DMS79 (cell line): ENCODE measurements at places on chromosomes 7 and 10.

- no peak for DNase-seq
Observed at GRCh38 chr7:77498659-77499379, 38.3 kb upstream of the PTPN12 start.

GRCh38 chr7:98300595-98301372, 19.3 kb downstream of the BRI3 start:
- no peak for DNase-seq

DNA sequence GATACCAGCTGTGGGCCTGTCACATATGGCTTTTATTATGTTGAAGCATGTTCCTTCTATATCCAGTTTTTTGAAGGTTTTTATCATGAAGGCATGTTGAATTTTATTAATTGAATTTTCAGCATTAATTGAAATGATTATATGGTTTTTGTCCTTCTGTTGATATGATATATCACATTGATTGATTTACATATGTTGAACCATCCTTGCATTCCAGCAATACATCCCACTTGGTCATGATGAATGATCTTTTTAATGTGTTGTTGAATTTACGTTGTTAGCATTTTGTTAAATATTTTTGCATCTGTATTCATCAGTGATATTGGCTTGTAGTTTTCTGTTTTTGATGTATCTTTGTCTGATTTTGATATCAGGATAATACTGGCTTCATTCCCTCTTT, 21.2 kb downstream of the PRSS37 start:
- no peak for DNase-seq

GRCh38 chr7:452791-453455, 66.7 kb downstream of the PDGFA start:
- no peak for DNase-seq

DNA sequence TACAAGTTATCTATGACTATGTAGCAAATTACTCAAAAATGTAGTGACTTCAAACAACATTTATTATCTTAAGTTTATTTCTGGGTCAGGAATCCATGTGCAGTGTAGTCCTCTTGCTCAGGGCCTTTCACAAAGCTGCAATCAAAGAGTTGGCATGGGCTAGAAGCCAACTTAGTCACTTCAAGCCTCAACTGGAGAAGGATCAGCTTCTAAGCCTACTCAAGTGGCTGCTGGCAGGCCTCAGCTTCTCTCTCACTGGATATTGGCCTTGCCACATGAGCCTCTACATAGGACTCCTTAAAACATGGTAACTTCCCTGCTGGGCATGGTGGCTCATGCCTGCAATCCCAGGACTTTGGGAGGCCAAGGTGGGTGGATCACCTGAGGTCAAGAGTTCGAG, 5.0 kb upstream of the NFE2L3 start:
- peak; percentile 77 for DNase-seq

DNA sequence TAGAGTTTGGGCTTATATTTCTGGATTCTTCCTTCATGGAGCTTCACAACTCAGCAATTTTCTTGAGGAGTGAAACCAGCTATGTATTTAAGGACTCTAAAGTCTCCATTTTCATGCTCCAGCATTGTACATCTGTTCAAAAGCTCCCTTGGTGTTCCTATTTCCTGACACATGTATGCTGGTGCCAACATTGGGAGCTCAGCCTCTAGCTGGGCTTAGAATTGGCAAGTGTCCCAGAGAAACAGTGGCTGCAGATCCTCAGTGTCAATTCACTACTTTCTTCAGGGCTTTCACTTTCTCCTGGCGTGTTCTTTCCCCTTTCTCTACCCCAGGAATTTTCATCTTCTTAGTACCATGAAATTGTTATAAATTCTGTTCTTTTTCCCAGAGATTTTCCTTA, 103.1 kb downstream of the ZNF467 start:
- peak; percentile 2 for DNase-seq

GRCh38 chr7:14639329-14639728, 263.2 kb downstream of the DGKB start:
- DNase-seq, result no peak

- DNase-seq, result no peak
Observed at GRCh38 chr7:96244244-96244991, 77.5 kb downstream of the SLC25A13 start.

GRCh38 chr10:123848564-123849457, 42.8 kb downstream of the CPXM2 start:
- DNase-seq, result no peak

- no peak for DNase-seq
Observed at GRCh38 chr10:42637648-42638054, 719 bp downstream of the ZNF33B start.

- DNase-seq, result no peak
Observed at GRCh38 chr7:90222811-90223725, 11.5 kb downstream of the STEAP2 start.

DNA sequence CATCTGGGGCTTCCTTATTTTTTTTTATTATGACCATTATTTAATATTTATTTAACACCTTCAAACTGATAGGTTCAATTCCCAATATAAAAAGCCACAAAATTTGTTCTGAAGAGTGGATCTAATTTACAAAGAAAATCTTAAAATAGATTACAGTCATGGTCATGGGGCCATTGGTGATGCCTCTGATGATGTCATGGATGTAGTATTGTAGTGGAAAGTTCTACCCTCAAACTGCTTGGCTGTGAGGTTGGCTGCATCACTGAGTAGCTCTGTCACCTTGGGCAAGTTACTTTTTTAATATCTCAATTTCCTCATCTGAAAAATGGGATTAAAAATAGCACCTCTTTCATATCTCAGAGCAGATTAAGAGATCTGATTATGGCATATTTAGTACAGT, 128.5 kb downstream of the DKK1 start:
- DNase-seq, result no peak

- DNase-seq, result no peak
Observed at GRCh38 chr10:13062803-13063202, 37.2 kb upstream of the OPTN start.

DNA sequence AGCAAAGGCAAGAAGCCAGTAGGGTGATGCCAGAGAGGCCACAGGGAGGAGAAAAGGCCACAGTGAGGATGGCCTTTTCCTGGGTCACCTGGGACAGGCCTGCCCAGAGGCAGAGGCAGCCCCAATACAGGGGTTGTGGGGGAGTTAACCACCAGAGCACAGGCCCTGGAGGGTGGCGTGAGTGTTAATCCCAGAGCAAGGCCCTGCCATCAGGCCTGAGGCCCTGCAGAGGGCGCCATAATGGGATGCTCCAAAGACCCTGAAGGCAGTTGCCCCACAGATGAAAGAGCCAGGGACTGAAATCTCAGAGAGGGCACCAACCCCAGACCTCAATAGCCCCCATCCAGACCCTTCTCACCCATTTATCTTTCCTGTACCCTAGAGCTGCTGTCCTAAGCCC, 23.9 kb downstream of the SLC13A4 start:
- no peak for DNase-seq

DNA sequence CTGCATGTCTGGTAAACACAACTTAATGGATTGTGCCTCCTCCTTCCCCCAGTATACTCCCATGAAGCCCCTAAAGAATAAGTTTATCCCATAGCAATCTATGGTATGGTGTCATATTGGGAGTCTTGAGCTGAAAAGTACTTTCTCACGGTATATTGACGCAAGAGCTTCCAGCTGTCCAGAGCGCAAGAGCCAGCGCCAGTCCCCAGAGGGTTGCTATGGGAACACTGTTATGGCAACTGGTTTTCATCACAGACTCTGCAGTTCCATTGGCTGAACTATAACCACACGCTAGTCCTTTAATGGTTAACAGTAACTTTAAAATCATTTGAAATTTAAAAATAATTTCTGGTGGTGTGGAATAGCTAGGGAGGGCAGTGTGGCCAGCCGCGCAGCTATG, 46.9 kb downstream of the PRPF18 start:
- no peak for DNase-seq

DNA sequence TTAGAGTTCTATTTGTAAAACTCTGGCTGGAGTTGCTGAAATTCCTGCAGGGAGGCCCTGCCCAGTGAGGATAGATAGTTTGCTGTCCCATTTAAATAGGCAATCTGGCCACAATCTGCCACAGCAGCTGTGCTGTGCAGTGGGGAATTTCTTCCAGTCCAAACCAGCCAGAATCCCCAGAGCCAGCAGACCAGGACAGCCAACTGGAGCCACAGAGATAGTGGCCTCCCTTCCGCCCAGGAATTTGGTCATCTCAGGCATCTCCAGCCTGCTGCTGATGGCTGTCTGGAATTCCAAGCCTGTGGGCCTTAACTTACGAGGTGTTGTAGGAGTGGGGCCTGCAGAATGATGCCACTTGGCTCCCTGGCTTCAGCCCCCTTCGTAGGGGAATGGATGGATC, 643.4 kb downstream of the DNAJB9 start:
- no peak for DNase-seq

DNA sequence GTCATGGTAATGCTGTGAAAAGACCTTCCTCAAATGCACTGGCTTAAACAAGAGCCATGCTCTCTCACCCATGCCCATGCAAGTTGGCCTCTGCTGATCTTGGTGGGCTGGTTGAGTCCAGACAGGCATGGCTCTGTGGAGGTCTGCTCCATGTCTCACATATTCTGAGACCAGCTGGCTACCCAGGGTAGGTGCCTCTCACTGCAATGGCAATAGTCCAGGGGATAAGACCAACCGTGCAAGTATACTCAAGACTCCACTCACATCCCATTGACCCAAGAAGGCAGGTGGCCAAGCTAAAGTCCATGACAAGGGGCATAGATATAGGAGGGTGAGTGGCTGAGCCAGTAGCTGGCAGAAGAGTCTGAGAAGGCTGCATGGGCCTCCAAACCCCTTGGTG, 14.2 kb upstream of the EBF3 start:
- DNase-seq, result no peak

DNA sequence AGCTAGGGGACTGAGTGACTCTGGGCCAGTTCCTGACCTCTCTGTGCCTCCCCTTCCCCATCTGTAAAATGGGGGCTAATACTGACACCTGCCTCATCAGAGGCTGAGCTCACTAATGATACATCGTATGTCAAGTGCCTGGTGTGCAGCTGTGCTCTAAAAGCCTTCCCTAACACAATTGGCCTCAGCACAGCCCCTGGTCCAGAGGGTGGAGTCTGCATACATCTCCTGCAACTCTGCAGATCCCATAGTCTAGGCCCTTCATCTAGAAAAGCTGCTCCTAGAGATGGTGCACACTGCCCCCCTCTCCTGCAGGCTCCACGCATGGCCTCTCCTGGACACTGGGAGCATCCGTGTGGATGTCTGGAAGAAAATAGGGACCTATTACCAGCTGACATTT, 255.0 kb downstream of the RPS24 start:
- DNase-seq, result no peak

- DNase-seq, result no peak
Observed at GRCh38 chr7:51079494-51079893, 237.1 kb downstream of the COBL start.

- no peak for DNase-seq
Observed at GRCh38 chr10:89454561-89455347, 40.4 kb downstream of the IFIT5 start.

DNA sequence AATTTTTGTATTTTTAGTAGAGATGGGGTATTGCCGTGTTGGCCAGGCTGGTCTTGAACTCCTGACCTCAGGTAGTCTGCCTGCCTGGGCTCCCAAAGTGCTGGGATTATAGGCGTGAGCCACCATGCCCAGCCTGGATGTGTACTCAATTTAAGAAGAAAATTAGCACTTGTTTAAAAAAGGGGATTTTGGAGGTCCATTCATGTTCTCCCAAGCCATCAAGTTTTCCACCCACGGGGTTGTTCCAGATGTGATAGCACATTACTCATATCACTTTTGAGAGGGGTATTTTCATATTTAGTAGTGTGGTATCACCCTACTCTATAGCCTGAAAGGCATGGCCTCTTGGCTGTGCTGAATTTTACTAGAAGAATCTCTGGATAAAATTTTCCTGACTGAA, 10.5 kb upstream of the SLC26A3 start:
- no peak for DNase-seq
